Fibroblast of skin of left biceps (primary cell): ENCODE measurements at places on chromosomes 6 and 20.

GRCh38 chr6:2124260-2124709 lies 121.1 kb downstream of the GMDS start:
- DNase-seq, result no peak

DNA sequence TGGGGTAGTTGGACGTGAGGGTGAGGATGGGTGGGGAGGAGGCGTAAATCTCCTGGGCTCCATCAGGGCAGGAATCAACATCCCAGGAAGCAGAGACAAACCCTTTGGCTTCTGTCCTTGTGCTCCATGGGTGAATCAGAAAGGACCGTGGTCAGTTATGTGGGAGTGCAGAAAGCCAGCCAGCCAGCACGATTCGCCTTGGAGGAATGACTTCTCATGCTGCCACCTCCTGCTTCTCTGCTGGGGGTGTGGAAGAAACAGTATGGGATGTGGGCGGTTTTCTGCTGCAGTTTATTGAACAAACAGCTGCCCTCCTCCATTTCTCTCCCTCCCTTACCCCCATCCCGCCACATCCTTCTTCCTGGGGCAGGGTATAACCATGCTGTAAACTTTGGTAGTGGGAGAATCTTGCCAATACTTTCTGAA lies 214.5 kb downstream of the SOX4 start:
- DNase-seq, result no peak

GRCh38 chr20:53832499-53832898 lies 237.9 kb downstream of the BCAS1 start:
- DNase-seq, result no peak

- DNase-seq, result no peak
These were observed 51.1 kb downstream of the SGK1 start for GRCh38 chr6:134266776-134267175.

- DNase-seq, result no peak
These were observed 167.9 kb upstream of the SYNCRIP start for GRCh38 chr6:85810558-85810957.
